OCI-LY7 (cell line): ENCODE measurements at places on chromosomes 4 and X. TPM values are rescaled to one million over a fixed set of nuclear protein-coding genes. Genes with fewer than 3 reads are reported as not detected.

DNA sequence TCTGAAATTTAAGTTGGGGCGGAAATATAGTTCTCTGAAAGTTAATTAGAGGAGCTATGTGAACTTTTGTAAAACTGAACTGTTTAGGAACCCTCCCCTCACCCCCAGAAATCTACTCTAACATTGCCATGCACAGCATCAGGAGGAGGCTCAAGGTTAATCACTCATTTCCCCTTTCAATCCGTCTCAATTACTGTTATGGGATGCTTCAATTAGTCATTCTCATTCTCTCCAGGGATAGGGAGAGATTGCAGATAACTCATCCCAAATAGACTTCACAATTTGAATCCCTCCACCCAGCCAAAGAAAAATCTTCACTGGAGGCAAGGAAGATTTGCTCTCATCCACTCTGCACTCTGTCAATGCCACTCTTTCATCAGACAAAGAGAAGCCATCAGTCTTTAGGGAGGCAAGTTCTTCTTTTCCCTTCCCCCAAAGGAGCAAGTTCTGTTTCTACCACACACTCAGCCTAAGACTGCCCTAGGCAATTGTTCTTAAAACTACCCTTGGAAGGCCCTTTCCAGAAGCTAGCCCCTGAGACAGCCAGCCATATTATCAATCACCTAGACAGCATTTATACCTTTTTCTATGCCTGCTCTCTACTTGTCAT lies 140.4 kb downstream of the SLC10A7 start:
- no peak for DNase-seq

GRCh38 chrX:109487640-109488039 lies 5.8 kb upstream of the GUCY2F start:
- DNase-seq, result peak; percentile 83

DNA sequence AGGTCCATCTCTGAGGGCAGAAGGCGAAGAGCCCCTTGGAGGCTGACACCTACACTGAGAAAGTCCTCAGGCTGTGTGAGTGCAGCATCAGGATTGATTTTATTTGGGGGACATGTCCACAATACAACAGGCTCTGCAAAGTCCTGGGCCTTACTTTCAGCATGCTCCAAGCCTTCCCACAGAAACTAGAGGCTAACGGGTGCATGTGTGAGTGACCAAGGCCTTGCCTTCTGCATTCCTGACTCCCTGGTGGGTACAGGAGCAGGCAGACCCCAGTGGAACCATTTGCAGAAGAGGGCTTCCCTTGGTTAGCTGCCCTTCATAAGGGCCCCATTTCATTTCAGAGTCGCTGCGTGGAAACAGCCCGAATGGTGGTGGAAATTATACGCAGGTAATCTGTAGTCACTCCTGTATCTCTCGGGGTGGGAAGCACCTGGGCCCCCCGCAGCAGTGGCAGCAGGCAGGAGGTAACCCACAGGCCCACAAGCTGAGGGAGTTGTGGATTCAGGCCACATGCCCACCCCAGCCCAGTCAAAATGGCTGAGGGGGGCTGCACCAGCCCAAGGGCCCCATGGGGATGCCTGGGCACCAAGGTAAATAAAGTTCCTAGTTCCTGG lies 37.7 kb downstream of the NSG1 start:
- DNase-seq, result no peak

DNA sequence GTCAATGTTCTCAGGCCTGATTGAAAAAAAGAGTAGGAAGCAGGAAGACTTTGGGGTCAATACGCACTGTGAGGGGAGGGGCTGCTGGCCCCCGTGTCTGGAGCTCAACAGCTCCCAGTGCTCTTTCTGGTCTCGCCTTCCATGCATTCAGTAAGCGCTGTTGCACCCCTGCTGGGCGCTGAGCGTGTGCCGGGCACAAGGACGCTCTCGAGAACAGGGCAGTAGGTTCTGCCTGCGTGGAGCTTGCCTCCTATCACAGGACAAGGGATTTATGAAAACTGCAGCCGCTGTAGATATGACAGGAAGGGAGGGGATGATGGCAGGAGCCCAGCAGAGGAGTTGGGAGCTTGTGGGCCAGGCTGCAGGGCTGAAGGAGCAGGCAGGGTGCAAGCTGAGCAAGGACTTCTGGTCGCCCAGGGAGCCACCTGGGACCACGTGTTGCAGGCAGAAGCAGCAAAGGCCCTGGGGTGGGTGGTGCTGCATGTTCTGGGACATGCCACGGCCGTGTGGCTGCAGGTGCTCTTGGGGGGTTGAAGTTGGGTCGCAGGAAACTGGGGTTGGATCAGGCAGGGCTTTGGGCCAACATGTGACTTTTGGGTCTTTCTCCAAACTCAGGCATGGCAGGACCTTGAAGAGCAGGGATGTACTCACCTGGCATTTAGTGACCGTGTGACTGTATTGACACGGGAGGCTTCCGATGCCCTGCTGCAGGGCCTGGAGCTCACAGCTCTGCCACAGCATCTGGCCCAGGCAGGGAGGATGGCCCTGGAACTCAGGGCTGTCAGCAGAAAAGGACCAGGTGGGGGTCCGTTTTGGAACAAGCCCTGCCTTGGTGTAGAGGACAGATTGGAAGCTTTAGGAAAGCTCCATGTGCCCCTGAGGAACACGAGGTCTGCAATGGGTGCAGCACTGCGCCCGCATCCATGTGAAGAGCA lies 97.9 kb downstream of the CPZ start:
- DNase-seq, result no peak

- no peak for DNase-seq
Measured at GRCh38 chr4:158836002-158836369, 67.2 kb downstream of the FNIP2 start.

GRCh38 chrX:133546441-133546840 lies 131.2 kb upstream of the GPC4 start:
- no peak for DNase-seq

DNA sequence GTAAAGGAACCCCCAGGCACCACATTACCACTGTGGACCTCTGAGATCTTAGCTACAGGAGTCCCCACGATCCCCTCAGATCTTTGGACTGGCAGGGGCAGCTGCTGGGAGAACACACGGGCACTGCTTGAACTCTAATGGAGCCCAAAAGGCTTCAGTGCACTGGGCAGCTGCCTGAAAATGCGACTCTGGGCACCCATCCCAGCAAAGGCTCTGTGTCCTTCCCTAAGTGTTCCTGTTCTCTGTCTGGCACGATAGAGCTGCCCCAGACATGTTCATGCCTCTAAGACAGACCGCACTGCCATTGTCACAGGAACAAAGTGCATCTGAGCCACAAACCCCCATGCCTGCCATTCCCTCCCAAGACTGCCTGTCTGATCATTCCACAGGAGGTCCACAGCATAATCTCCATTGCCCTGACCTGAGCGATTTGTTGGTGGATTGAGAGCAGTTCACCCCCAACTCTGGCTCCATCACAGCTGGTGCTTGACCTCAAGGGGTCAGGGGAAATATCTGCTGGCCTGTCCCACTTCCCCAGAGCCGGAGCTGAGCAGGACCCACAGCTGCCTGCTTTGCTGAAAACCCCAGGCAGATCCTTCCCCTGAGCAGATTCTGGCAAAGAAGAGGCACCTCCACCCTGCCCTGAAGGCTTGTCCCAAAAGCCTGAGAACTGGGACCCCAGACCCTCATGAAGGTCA lies 436.0 kb upstream of the INTU start:
- DNase-seq, result no peak

DNA sequence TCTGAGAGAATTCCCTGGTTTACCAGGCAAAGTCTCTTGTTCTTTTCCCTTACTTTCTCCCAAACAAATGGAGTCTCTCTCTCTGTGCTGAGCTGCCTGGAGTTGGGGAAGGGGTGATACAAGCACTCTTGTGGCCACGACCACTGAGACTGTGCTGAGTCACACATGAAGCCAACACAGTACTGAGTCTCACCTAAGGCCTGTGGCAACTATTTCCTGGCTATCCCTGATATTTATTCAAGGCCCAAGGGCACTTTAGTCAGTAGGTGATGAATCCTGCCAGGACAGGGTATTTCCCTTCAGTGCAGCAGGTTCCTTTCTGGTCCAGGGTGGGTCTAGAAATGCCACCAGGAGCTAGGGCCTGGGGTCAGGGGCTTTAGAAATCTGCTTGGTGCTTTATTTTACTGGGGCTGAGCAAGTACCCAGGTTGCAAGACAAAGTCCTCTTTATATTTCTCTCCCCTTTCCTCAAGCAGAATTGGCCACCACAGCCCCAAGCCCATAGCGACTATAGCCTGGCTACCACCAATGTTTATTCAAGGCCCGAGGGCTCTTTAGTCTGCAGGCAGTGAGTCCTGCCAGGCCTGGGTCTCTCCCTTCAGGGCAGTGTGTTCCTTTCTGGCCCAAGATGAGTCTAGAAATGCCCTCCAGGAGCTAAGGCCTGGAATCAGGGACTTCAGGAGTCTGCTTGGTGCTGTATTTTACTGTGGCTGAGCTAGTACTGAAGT lies 10.5 kb downstream of the ARL13A start:
- DNase-seq, result no peak

- DNase-seq, result no peak
Measured at GRCh38 chrX:119325456-119325855, 73.7 kb upstream of the SLC25A43 start.

GRCh38 chrX:109372716-109373115 lies 109.2 kb downstream of the GUCY2F start:
- no peak for DNase-seq

- no peak for DNase-seq
Measured at GRCh38 chr4:175758050-175759024, 53.7 kb downstream of the GPM6A start.

DNA sequence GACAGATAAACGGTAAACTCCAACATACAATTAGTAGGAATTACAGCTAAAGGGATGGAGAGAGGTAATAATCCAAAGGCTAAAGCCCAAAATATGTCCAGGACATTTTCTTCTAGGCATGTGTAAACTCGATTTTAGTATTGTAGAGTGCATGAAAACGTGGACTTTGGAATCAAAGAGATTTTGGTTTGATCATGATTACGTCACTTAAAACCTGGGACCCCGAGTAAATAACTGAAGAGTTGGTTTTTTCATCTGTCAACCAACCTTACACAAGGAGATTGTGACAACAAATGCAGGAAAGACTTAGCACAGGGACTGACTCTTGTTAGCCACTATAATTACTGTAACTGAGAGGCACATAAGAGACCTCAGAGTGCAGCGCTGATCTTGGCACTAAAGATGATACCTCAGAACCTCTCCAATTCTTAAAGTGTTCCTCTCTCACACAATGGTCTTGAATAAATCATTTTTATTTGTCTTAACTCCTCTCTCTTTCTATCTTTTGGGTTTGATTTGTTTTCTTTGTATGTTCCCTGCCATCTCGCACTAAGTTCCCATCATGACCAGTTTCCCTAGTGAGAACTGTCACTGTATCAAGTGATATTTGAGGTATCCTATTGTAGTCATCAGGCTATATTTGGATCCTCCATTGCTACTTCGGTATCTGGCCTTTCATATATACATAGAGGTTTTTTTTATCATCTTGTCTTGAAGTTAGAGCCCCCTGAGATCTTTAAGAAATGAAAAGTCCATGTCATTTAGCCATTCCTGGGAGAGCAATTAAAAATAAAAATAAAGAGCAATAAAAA lies 32.2 kb upstream of the MSL3 start:
- no peak for DNase-seq

- no peak for DNase-seq
Measured at GRCh38 chrX:18465051-18465450, 39.6 kb downstream of the CDKL5 start.

DNA sequence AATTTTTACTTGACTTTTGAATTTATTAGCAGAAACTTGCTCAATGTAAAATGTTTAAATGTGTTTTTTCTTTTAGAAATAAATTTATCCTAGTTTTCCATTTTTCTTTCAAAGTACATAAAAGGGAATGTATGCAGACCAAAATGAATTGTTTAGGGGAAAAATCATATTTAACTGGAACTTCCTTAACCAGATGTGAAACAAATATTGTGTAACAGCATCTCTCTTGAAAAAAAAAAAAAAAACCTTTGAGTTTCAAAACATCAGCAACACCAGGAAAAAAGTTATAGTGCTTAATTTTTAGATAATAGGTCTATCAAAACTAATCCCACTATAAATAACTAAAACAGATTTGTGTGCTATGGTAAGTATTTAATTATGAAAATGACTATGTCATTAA lies 14.5 kb upstream of the CCNA2 start:
- DNase-seq, result no peak

DNA sequence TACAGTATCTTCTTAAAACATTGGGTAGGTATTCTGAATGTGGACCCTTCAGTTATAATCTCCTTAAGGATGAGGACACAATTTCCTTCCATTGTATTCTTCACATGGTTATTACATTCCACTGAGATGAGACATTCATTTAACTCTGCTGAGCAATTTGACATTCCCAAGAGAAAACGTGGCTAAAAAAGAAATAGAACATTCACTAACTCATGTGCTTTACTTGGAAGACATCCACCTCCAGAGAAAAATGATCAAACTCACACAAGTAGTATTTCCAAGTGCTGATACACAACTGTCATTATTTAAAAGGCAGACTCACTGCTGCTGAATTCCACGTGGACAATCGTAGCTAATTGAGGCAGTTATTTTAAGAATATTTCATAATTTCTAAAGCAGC lies 227.9 kb upstream of the ANKRD50 start:
- no peak for DNase-seq

DNA sequence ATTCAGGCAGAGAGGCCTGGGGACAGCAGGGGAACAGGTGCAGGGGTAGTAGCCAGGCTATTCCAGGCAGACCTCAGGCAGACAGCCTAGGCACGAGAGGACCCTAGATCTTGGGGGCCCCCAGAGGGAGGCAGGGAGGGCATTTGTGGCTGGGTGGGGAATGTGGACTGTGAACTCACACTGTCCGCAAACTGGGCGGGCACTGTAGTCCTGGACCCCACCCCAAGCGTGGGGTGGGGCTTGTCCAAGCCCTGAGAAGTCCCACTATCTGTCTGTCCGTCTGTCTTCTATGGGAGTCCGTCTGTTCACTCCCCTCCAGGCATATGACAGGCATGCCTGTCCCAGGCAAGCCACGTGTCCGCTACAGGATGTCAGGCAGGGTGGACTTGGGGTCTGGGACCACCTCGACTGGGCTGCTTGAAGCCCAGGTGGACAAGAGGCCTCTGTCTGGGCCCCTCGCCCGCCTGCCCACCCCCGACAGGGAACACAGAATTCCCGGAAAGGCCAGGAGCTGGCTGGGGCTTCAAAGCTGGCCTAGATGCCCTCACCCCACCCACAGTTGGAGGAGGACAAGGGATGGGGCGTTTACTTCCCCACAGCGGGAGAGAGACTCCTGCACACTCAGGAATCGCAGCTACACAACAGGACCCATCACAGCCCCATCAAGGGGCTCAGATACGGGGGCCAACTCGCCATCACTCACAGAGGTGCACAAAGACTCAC lies at the start of gene SLC38A5:
SLC38A5 (minus strand) TSS at position 151 of the 723 bp plus-strand sequence. CDS start 2,336 bp downstream, outside the sequence.
- no peak for DNase-seq

- DNase-seq, result peak; percentile 26
Measured at GRCh38 chrX:19535476-19535875, 20.2 kb upstream of the MAP3K15 start.

Gene HAND2
- total RNA-seq, result not detected in 2 replicates

Gene MAGEA10
- total RNA-seq, result not detected in 2 replicates

Gene EMD
- total RNA-seq, result 64.1 and 64.6 TPM in 2 replicates

Gene AR
- total RNA-seq, result not detected in 2 replicates

Gene MAGEA12
- total RNA-seq, result not detected in 2 replicates

Gene SPANXN4
- total RNA-seq, result not detected in 2 replicates

Gene HELQ
- total RNA-seq, result 66.3 and 70.4 TPM in 2 replicates

Gene MAGEA8
- not detected in 2 replicates for total RNA-seq
